ENCODE measurements at places on chromosomes 2 and 18. TPM values are rescaled to one million over a fixed set of nuclear protein-coding genes. Genes with fewer than 3 reads are reported as not detected.

The CHAC2 gene
- 2.8 TPM for total RNA-seq

- no peak overlapping the region for H3K4me3 ChIP-seq
- no peaks in the 10 kb centered on the region for H3K27me3 ChIP-seq
- H3K36me3 ChIP-seq: peaks cover 20% of the 10 kb centered on the region
Measured at GRCh38 chr2:84959095-84959565, 11.8 kb upstream of the KCMF1 start.

DNA sequence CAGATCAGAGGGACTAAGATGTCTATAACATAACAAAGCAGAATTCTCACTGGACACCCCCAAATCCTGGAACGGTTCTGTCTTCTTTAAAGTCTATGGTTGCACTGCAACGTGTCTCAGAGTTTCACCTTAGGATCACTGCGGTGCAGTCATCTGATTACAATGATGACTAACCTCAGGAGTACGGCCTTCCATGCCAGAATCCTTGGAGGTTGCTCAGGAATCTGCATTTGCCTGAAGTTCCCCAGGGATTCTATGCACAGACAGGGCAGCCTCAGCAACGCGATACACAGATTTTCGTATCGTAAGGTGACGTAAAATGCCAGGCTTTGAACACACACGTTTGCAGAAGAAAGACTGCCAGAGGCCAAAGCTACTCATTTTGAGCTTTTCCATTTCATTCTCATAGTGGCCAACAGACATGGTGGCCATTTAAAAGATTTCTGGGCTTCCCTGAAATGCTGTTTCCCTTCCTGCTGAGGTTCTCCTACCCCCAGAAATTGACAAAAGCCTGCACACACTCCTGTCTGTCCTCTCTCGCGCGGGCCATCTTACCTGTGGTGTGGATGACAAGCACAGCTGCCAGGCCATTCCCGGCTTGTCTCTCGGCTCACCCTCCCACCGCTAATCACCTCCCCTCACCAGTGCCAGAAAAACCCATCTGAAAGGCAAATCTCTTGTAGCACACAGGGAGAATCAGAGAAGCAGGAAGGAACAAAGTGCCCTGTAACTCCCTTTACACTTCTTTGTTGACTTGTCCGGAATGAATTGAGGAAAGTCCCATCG is 148.8 kb downstream of the ACKR3 start:
- no peak overlapping the region for H3K4me3 ChIP-seq
- peaks cover 30% of the 10 kb centered on the region for H3K27me3 ChIP-seq
- no peaks in the 10 kb centered on the region for H3K36me3 ChIP-seq
- H3K27ac ChIP-seq: no peak overlapping the region
- H3K4me1 ChIP-seq: no peaks in the 10 kb centered on the region

GRCh38 chr2:204416236-204416635 is 129.0 kb upstream of the PARD3B start:
- H3K4me3 ChIP-seq: no peak overlapping the region
- no peak for DNase-seq
- no peak overlapping the region for H3K27ac ChIP-seq

DNA sequence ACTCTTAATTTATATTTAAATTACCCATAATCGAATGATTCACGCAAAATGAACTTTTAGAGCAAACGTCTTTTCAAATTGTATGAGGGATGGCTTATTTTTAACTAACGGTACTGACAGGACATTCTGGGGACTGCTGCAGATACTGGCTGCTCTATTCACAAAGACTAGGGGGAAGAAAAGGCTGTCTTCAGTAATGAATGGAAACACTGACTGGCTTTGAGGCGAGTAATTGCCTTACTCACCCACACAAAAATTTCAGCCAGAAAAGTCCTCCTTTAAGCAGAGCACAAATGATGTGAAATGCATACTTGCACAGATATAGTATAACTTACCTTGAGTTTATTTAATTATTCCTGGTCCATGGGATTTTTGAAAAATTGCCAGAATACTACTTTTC is 852.6 kb downstream of the DPP10 start:
- H3K4me3 ChIP-seq: no peak overlapping the region
- no peak overlapping the region for H3K27ac ChIP-seq
- DNase-seq: no peak
- no peaks in the 10 kb centered on the region for H3K27me3 ChIP-seq
- H3K36me3 ChIP-seq: no peaks in the 10 kb centered on the region
- H3K4me1 ChIP-seq: no peaks in the 10 kb centered on the region

GRCh38 chr2:54194761-54195750 is 61.0 kb downstream of the TSPYL6 start:
- no peak overlapping the region for H3K27ac ChIP-seq
- H3K4me3 ChIP-seq: no peak overlapping the region
- no peaks in the 10 kb centered on the region for H3K4me1 ChIP-seq
- no peaks in the 10 kb centered on the region for H3K27me3 ChIP-seq
- no peak for DNase-seq

- no peak overlapping the region for H3K27ac ChIP-seq
- H3K27me3 ChIP-seq: no peaks in the 10 kb centered on the region
- H3K36me3 ChIP-seq: no peaks in the 10 kb centered on the region
- H3K4me1 ChIP-seq: peaks cover 17% of the 10 kb centered on the region
- DNase-seq: no peak
- no peak overlapping the region for H3K4me3 ChIP-seq
Measured at GRCh38 chr18:79983253-79983652, 5.1 kb downstream of the TXNL4A start.

All from T-cell (primary cell).